Activated CD8-positive, alpha-beta memory T cell treated with anti-CD3 and anti-CD28 coated beads, Interleukin-2, amount 10 ng/mL, durations not matched to agents 7 days and 5 days (primary cell): ENCODE measurements at places on chromosomes 4 and X.

GRCh38 chrX:23857935-23858334 lies 49.8 kb downstream of the APOO start:
- no peak for DNase-seq

GRCh38 chrX:103783971-103784370 lies 7.3 kb downstream of the PLP1 start:
- DNase-seq = no peak

DNA sequence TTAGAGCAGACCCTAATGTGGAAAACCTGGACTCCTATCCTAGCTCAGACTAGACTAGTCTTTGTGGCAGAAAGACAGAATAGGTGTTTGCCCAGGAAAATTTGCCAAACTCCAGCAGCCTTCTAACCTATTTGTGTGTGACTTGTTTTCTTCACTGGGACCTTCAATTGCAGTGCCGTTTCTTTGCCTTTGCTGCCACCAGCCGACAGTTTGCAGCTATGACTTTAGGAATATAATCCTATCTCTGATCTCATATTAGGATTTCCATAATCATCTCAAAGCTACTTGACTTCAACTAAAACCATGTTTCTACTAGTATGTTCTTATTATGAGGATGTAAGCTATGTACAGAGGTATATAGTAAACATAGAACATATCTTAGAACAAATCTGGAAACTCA lies 60.2 kb upstream of the PGAM4 start:
- DNase-seq = peak; percentile 40

GRCh38 chrX:10326578-10326977 lies 169.8 kb downstream of the CLCN4 start:
- no peak for DNase-seq
